ENCODE measurements at places on chromosomes 11 and 22. TPM values are rescaled to one million over a fixed set of nuclear protein-coding genes. Genes with fewer than 3 reads are reported as not detected.

The OR10D3 gene
- polyA plus RNA-seq: not detected

The SAA4 gene
- not detected for polyA plus RNA-seq

The PITPNM1 gene
- polyA plus RNA-seq: 54.1 TPM

The F2 gene
- polyA plus RNA-seq: not detected

The FADS2 gene
- polyA plus RNA-seq: 266 TPM

The PDE3B gene
- 0.48 TPM for polyA plus RNA-seq

The GAB4 gene
- not detected for polyA plus RNA-seq

The E2F8 gene
- polyA plus RNA-seq: 1.5 TPM

The GP1BB gene
- polyA plus RNA-seq: 46.2 TPM

The MPPED2 gene
- 3.4 TPM for polyA plus RNA-seq

The KRTAP5-9 gene
- polyA plus RNA-seq: not detected

The CATSPERZ gene
- polyA plus RNA-seq: not detected

The C22orf42 gene
- polyA plus RNA-seq: 3.9 TPM

The DNAJB7 gene
- not detected for polyA plus RNA-seq

The OR8D1 gene
- polyA plus RNA-seq: not detected
